ENCODE measurements at places on chromosomes 12 and 14. TPM values are rescaled to one million over a fixed set of nuclear protein-coding genes. Genes with fewer than 3 reads are reported as not detected.

- DNase-seq: peak; percentile 45
These were observed 800.5 kb downstream of the NRXN3 start for GRCh38 chr14:78970677-78971076.

Gene C14orf132
- total RNA-seq: 22.6 TPM

DNA sequence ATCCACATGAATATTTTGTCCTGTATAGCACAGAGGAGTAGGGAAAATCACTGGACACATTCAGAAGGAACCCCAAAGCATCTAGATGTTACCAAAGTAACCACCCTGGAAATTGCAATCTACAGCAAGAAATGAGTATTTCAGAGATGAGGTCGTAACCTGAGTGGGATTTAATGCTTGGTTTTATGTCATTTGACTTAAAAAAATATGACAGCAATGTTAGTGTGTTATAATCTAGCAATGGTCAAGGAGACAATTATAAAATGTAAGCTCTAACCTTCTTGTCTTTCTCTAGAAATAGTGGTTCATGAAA, 256.6 kb downstream of the NAV3 start:
- DNase-seq: no peak

- DNase-seq: peak; percentile 40
These were observed 1.1 kb downstream of the IGF1 start for GRCh38 chr12:102479099-102479885.

DNA sequence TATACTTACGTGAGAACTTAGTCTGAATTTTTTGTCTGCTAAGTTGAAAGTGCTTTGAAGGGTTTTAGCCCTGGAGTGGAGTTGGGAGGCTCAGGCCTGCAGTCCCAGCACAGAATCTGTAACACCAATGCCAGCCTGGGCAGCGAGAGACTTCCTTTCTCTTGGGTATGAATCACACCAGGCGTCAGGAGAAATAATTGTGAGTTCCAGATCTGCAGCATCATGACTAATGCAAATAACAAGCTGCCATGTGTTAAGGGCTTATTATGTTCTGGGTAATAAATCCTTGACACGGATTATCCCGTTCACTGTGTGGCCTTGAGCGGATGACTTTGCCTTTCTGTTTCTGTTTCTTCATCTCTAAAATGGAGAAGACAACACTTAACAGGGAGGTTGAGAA, 70.6 kb downstream of the B4GALNT3 start:
- DNase-seq: peak; percentile 76

DNA sequence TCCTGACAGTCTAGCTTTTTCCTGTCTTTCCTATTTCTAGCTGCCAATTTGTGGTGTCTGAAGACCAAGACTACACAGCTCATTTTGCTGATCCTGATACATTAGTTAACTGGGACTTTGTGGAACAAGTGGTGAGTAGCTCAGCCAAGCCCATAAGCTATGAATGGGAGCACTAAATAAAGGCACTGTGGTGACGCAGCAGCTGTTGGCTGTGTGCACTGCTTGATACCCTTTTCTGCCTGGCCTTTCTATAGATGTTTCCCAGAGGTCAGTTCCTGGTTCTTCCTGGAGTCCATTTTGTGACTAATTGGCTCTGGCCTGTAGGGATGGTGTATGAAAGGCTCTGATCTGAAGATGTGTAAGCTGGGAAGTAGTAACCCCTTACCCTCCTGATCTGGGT, 20.5 kb downstream of the RNF10 start:
- DNase-seq: no peak

Gene TCTN1
- total RNA-seq: 24.6 TPM

Gene C14orf93
- total RNA-seq: 4.4 TPM

DNA sequence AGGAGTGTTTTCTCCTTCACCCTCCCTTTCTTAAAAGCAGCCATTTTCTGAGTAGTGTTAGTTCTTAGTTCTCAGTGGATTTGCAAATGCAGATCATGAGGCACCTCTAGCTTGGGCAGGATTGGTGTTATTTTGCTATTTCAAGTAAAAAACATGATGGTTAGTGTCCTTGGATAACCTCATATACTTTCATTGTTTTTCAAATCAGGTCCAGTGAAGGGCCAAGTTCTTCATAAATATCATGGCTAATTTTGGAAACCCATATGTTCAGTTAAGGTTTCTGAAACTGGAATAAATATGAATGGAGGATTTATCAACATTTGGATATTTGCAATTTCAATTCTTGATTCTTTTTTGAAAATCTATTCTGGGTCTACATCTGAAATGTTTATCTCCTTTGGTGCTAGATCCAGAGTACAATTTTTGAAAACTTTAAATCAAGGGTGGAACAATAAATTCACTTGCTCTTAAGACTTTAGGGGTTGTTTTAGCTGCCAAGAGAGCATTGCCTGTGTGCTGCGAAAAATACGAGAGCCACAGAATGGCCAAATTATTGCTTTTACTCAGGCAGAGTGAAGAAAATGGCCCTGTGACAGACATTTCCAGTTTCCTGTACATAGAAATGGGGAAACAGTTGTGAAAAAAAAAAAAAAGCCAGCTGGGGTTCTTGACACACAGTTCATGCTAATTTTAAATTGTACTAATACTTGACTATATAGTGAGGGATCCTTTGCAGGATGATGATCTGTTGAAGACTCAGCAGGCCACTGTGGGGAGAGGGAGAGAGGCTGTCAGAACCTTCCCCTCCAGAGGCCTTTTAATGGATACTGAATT, 104.6 kb downstream of the BICD1 start:
- DNase-seq: no peak

DNA sequence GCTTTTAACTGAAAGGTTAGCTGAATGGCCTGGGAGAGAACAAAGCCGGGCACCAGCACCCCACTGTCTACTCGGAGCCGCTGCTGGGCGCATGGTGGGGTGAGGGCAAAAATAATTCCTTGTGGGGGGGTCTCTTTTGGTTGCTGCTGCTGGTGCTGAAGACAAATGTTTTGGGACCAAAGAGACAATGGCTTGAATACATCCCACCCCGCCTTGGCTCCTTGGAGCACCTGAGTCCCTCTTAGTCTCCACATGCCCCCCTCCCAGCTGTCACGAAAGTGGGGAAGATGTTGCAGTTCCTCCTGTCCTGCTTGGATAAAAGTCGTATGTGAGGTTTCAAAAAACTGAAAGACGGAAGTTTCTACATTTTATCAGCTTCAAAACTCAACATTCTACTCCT, 85.0 kb downstream of the PIWIL1 start:
- no peak for DNase-seq

GRCh38 chr14:61607570-61608244, 87.6 kb upstream of the HIF1A start:
- DNase-seq: no peak

DNA sequence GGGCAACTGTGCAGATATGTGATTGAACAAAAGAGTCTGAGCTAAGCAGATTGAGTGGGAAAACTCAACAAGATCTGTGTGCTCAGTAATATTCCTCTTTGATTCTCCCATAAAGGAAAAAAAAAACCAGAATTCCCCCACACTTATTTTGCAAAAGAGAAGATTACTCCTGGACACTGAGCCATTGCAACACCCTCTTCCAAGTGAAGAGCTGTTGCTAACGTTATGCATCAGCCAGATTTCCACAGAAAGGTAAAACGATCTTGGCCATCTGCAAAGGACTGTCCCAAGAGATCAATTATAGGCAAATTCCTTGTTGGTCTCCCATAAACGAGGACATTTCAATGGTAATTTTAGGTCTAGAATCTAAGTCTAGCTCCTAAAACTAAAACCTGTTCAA, 587.7 kb downstream of the C12orf50 start:
- no peak for DNase-seq

DNA sequence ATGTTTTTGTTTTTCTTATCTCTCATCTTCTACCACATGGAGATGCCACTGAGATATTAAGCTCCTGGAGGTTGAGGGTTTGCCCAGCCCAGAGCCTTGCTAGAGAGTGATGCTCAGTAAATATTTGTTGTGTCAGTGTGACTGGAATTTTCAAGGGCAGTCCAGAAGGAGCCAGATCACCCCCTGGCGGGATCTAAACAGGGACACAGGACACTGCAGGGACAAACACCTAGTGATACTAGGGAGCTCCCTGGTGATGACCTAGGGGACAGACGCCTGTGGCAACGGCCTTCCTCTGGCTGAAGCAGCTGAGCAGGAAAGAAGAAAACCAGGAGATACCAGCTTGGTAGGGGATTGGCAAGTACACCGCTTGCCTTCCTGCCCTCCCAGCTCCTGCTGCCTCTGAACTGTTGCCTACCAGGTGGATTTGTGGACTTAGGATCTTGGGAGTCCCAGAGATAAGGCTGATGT, 714.4 kb upstream of the TBX3 start:
- DNase-seq: peak; percentile 70

Gene ANKRD33
- not detected for total RNA-seq

Gene OR4E2
- total RNA-seq: not detected

- DNase-seq: no peak
These were observed 181.7 kb upstream of the FAR2 start for GRCh38 chr12:28967426-28967825.

Gene MANSC4
- not detected for total RNA-seq

GRCh38 chr12:45310627-45310968, 94.7 kb downstream of the ANO6 start:
- no peak for DNase-seq

Gene PTGDR
- total RNA-seq: not detected

- no peak for DNase-seq
These were observed 20.3 kb downstream of the KDM2B start for GRCh38 chr12:121560392-121561008.

DNA sequence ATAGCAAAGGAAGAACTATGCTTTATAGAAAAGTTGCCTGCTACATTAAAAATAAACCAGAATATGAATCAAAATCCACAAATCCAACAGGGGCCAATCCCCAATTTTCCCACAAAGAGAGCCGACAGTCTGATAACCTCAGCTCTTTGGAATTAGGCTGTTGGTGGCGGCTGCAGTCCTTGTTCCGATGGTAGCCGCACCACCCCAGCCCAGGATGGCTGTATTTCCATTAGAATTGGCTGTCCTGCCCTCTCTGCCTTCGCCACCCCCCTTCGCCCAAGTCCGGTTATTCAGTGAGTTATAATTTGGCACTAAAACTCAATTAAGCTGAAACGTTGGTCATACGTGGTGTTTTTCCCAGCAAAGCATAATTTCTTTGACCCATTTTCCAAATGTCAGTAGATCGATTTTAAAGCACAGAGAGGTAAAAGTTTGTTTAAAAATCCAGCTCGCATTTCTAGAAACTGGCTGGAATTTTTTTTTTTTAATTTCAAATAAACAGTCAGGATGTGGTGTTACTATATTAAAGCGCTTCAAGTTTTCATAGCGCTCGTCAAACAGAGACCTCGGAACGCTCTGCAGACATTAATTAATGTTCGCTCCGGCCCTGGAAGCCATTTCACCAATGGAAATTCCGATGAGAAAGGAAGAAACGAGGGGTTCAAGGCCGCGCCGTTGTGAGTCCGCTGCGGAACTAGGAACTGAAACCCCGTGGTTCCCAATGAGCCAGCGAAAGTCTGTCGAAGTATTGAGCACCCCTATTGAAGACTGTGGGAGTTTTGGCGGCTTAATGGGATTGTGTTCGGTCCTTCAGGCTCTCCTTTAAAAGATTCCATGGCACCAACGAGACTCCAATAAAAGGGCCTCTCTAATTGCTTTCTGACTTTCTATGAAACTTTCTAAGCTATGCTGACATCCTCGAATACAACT, 104.8 kb upstream of the DIO3 start:
- DNase-seq: no peak

Gene SENP1
- 19.7 TPM for total RNA-seq

DNA sequence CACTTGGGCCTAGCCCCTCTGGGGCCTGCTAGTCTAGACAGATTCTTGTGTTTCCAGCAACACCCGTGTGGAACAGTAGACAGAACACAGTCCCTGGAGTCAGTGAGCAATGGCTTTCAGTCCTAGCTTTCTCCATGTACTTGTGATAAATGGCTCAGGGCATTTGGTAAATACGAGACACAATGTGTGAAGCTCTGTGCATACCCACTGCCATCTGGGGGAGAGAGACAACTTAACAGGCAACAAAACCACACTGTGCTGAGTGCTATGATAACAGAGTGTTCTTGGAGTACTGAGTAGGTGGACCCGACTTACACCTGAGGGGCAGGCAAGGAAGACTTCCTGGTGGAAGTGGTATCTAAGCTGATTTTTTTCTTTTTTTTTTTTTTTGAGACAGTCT, 86.3 kb upstream of the TBX3 start:
- DNase-seq: peak; percentile 46

- peak; percentile 4 for DNase-seq
These were observed 29.2 kb upstream of the SEL1L start for GRCh38 chr14:81562818-81563217.

Gene NTS
- not detected for total RNA-seq

DNA sequence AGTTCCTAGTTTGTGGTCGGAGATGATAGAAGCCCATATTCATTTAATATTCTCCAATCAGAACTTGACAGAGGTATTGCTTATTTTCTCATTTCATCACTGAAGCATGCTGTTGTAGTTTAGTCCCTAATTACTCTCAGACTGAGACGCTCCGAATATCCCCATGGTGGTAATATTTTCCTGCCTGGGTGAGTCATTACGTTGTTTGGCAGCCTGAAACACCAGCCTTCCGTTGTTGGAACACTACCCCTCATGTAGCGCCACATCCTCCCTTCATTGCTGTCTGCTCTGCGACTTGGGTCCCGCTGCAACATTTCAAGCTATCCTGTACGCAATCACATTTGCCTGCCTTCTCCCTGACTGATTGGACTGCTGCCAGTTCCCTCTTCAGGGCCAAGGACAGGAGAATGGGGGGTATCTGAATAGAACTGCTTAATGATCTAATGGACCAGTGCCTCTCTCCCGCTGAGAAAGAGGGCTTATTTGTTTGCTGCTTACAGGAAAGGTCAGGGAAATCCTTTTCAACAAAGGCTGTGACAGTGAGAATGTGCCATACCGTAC, 369.1 kb downstream of the NPAS3 start:
- peak; percentile 53 for DNase-seq

- no peak for DNase-seq
These were observed 162.3 kb downstream of the KCNH5 start for GRCh38 chr14:62882967-62883366.

Gene BHLHE41
- 7.8 TPM for total RNA-seq

DNA sequence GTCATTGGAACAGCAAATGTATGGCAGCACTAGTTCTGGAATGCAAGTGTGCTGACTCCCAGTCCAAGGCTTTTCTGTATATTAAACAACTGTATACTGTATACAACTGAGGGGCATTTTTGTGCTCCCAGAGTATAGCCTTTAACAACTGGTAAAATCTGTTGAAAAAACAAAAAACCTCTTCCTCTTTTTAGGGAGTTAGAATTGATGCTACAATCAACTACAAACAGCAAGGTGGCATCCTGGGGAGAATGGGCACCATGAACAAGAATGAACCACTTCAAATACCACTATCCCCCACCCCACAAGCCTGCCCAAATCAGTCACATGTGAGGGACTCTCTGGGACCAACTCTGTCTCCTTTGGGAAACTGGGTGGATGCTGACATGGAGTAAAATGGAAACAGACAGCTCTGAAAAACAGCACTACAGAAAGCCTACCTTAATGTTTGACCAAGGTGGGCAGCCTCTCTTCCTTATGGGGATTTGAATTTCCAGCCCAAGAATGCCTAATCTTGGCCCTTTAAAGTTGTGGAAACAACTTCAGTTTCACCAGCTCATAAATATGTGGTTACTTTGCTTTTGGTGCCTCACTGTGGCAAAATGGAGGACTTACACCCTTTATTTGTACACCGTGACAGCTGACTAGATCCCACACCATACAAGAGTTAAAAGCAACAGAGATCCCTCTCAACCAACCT, 7.5 kb downstream of the VTI1B start:
- DNase-seq: peak; percentile 52

- DNase-seq: no peak
These were observed 264.6 kb downstream of the ALG10 start for GRCh38 chr12:34286934-34287333.

Gene CISTR
- not detected for total RNA-seq

All from RPMI7951 (cell line).